ENCODE measurements at places on chromosomes 12 and 14. TPM values are rescaled to one million over a fixed set of nuclear protein-coding genes. Genes with fewer than 3 reads are reported as not detected.

- no peak for DNase-seq
Measured at GRCh38 chr12:31773867-31774266, 45.0 kb upstream of the AMN1 start.

- no peak for DNase-seq
Measured at GRCh38 chr12:52411815-52412214, 5.7 kb upstream of the KRT82 start.

The SIRT4 gene
- total RNA-seq: 3.3 TPM

- DNase-seq: no peak
Measured at GRCh38 chr14:23358553-23359166, 6.0 kb upstream of the SLC22A17 start.
